Memory B cell (primary cell): ENCODE measurements at places on chromosomes 7 and 10.

DNA sequence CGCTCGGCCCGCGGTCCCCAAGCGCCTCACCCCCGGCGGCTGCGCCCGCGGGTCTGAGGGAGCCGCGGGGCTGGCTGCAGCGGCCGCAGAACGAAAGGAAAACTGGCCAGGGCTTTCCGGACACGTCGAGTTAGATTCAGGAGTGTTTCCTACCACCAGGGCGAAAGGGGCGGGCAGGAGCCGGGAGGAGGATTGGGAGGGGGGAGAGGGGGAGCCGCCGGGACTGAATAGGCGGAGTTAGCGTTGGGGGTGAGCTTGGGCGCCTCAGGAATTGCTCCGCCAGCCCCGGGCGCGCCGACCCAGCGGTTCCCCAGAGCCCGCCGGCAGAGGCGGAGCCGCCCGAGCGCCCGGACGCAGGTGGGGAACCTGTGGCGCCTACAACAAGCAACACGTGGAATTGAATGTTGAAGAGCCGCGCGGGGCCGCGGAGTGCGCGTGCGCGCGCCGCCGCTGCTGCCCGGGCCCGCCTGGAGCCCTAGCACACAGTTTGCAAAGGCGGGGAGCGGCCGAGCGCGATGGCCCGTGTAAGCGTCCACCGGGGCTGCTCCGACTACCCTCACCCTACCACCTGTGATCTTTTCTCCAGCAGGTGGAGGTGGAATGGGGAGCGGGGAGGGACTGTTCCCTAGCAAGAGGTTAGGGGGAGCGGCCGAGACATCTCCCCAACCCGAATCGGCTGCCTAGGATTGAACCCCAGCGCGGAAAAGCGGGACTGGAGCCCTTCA, at the start of gene CADPS2:
Gene CADPS2, minus strand, starts transcription at position 104 of the 725 bp plus-strand sequence. CDS start 123 bp downstream, outside the sequence.
- no peak for DNase-seq

- no peak for DNase-seq
Observed at GRCh38 chr7:22154143-22154529, 202.8 kb downstream of the RAPGEF5 start.

GRCh38 chr10:128150045-128150493, 23.8 kb upstream of the MKI67 start:
- peak; percentile 64 for DNase-seq

DNA sequence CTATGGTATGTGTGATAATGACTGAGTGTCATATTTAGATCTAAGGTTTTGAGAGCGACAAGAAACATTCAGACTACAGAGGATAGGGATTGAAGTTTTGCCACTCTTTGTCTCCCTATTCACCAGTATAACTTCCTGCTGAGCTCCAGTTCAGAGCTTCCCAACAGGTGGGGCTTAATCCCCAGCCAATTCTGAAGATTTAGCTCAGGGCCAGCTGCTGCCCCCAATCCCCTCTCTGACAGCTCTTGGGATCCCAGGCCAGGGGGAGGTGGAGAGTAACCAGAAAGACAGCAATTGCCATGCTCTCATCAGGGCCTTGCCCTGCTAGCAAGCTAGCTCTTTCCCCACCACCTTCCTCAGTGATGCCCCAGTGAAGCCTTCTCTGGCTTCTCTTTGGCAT, 57.8 kb downstream of the TRIL start:
- DNase-seq, result no peak

- DNase-seq, result no peak
Observed at GRCh38 chr10:99720387-99720786, 11.5 kb downstream of the COX15 start.

GRCh38 chr10:34696423-34696822, 118.7 kb downstream of the PARD3 start:
- DNase-seq, result no peak

DNA sequence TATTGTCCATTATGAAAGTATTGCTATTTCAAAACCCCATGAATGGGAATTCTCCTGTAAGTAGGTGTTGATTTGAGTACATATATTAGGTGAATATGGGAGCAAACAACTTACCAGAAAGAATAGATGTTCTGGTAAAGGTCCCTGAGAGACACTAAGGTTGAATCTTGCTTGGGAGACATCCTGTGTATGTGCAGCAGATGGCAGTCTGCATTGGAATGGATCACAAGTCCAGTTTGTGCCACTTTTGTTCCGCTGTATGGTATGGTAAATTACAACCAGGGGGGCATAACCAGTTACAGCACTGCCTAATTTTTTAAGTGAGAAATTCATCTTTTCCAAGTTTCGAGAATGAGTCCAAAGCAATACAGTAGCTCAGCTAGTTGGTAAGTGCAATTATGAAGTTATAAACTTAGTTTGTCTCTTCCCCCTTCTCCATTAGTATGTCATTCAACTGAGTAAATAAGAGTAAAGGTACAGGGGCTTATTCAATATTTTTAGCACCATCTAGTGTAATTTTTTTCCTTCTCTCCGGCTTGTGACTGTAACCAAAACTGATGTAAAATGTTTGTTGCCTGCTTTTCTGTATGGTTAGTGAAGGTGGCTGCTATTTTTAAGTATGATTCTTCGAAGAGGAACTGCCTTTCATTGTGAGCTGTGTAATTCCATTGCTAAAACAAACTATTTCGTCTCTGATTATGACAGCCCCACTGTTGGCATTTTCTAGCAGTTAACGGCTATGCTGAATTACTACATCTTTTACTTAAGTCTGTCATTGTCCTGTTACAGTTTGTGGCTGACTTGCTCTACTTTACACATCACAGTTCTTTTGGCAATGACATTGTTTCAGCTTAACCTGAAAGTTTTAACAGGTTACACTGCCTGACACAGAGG, 2.8 kb downstream of the MCU start:
- no peak for DNase-seq

DNA sequence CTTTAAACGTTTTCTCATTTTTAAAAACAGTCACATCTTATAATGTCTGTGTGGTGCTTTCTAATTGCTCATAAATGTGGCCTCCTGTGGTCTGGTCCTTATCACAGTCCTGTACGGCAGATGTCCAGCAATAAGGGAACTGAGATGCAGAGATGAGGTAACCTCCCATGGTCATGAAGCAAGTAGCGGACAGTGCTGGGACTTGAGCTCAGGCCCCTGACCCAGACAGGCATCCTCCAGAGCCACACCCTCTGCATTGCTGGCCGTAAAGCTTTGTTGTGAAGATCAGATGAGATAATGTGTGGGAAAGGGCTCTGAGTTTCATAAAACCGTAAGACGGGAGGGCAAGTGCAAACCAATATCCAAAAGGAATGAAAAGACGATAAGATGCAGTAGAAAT, 48.2 kb downstream of the DYNC2I1 start:
- no peak for DNase-seq

DNA sequence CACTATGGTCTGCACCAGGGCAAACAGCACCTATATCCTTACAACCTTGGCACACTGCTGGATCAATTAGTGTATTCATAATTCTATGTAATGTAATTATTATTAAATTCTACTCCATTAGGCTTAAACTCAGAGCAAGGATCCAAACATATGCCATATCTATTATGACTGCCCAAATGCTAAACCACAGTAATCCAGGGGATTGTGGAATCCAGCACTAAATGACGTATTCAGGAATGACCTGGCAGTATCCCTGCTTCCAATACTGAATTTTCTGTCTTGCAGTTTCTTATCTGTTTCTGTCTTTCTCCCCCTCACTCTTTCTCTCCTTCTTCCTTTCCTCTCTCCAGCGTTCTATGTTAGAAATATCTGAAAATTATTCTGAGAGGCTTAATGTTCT, 16.5 kb upstream of the UBE2D1 start:
- no peak for DNase-seq

- DNase-seq, result no peak
Observed at GRCh38 chr7:122212754-122213153, 68.7 kb upstream of the AASS start.

- DNase-seq, result no peak
Observed at GRCh38 chr7:151719031-151719896, 157.7 kb downstream of the PRKAG2 start.

GRCh38 chr7:114620208-114620607, 205.6 kb downstream of the FOXP2 start:
- DNase-seq, result no peak

DNA sequence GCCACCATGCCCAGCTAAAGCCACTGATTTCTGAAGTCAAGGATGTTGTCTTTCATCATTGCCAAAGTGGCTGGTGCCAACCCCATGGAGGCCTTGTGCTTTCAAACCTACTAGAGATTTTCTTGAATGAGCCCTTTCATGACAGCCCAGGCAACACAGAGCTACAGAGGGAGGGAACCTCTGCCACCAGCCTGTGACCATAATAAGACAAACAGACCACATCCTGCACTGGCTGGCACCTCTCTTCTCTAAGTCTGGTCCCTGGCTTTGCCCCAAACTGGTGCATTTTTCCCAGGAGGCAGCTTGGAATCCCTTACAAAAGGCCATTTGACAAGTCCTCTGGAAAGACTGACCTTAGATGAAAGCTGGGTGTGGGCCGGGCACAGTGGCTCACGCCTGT, 348.8 kb downstream of the GALNT17 start:
- DNase-seq, result no peak

DNA sequence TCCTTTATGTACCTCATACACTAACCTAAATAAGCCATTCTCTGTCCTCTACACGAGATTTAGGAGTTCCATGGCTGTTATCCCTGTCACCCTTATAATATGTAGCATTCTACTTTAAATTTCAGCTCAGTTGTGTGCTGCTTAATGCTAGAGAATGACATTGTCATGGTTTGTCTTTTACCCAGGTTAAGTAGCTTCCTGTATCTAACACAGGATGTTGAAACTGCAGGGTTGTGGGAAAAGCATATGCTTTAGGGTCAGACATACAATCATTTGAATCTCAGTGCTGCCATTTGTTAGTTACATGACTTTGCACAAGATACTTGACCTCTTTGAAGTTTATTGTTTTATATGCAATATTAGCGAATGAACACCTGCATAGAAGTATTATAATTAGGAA, 235.1 kb upstream of the CACNA2D1 start:
- DNase-seq, result no peak

GRCh38 chr10:21494191-21495001, 31.1 kb downstream of the SKIDA1 start:
- DNase-seq, result peak; percentile 11

GRCh38 chr7:30252885-30253795, 31.3 kb upstream of the ZNRF2 start:
- no peak for DNase-seq

DNA sequence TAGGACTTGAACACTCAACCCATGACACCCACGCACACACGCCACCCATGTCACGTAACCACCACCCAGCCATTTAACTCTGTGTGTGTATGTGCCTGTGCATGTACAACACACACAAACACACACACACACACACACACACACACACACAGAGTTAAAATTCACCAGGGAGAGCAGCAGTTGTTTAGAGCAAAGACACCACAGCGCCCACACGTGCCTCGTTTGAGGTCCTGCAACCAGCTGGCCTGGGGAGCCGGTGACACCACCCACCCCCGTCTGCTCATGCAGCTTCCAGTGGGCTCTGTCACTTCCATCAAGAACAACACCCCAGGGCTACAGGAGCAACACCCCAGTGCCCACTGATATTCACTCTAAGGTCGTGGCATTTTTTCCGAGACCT, 97.4 kb downstream of the ELFN1 start:
- DNase-seq, result no peak

DNA sequence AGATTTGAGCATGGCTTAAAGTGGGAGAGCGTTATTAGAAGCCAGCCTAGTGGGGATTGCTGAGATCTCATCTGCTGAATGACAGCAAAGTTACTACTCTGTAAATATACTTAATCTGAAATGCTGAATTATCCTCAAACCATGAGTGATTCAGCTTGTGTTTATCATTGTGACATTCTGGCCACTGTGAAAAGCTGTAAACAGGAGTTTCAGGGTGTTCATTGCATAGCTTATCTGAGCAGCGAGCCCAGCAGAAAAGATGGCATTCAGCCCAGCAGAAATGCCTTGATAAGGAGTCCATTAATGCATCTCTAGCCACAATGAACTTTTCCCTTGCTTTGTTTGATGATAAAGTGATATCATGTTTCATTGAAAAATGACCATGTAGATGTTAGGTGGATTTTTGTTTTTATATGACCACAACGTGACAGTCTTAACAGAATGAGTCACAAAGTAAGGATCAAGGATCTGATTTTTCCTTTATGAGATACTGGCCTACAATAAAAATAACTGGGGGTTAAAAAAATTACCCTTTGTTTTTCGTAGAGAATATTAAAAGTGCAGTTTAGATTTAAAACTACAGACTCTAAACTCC, 7.8 kb downstream of the TES start:
- DNase-seq, result no peak
